ENCODE measurements at places on chromosomes 6 and 20.

- DNase-seq = no peak
Measured at GRCh38 chr6:109291902-109292301, 90.4 kb downstream of the CD164 start.

- DNase-seq = no peak
Measured at GRCh38 chr20:8209061-8209460, 77.0 kb downstream of the PLCB1 start.

DNA sequence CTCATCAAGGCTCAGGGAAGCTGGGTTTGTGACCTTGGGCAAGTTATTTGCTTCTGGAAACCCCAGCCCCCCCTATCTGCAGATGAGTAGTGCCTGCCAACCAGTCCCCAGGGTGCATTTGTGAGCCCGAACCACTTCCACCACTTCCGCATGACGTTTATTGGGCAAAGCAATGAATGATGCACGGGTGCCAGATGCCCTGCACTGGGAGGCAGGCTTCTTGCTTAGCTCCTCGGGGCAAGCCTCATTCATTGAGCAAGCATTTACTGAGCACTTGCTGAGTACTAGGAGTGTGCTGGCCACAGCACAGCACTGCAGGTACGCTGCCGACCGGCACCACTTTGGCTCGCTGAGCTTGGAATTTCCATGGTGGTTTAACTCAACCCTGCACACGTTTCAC is 60.2 kb downstream of the GNAS-AS1 start:
- DNase-seq = no peak

- no peak for DNase-seq
Measured at GRCh38 chr6:11795403-11795802, 16.8 kb upstream of the ADTRP start.

GRCh38 chr6:32982702-32983492 is 14.5 kb downstream of the BRD2 start:
- no peak for DNase-seq

GRCh38 chr6:34961574-34961973 is 72.5 kb downstream of the ANKS1A start:
- DNase-seq = no peak

GRCh38 chr6:17949168-17949567 is 38.3 kb downstream of the KIF13A start:
- no peak for DNase-seq

- no peak for DNase-seq
Measured at GRCh38 chr20:45034436-45034835, 66.5 kb downstream of the KCNS1 start.

- DNase-seq = no peak
Measured at GRCh38 chr6:160129881-160130615, 8.4 kb downstream of the SLC22A1 start.

- no peak for DNase-seq
Measured at GRCh38 chr6:108763931-108764579, 84.2 kb upstream of the ARMC2 start.

GRCh38 chr6:107237992-107238660 is 122.8 kb upstream of the BEND3 start:
- DNase-seq = no peak

GRCh38 chr6:7440476-7440875 is 50.9 kb downstream of the RIOK1 start:
- no peak for DNase-seq
